ENCODE measurements at places on chromosomes 11 and 22. TPM values are rescaled to one million over a fixed set of nuclear protein-coding genes. Genes with fewer than 3 reads are reported as not detected.

- no peak overlapping the region for H3K27ac ChIP-seq
- H3K36me3 ChIP-seq = peaks cover 5% of the 10 kb centered on the region
- DNase-seq = no peak
- H3K4me3 ChIP-seq = no peak overlapping the region
These were observed 4.3 kb upstream of the UCP3 start for GRCh38 chr11:74013141-74013540.

TMEM45B gene
- total RNA-seq = not detected

DNA sequence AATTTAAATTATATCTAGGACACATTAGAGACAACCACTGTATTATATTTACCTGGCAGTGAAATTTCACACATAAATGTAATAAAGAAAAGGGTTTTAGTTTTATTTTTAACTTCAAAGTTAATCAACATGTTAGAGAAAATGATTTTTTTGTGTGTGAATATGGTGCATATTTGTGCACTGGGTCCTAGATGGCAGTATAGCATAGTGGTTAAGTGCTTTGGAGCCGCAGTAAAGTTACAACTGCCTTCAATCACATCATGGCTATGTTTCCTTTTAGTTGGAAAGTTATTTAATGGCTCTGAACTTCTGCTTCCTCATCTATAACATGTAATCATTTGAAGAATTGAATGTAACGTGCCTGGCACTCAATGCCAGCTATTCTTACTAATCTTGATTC is 108.9 kb upstream of the DDI1 start:
- no peaks in the 10 kb centered on the region for H3K27me3 ChIP-seq
- DNase-seq = no peak
- H3K36me3 ChIP-seq = no peaks in the 10 kb centered on the region

DNA sequence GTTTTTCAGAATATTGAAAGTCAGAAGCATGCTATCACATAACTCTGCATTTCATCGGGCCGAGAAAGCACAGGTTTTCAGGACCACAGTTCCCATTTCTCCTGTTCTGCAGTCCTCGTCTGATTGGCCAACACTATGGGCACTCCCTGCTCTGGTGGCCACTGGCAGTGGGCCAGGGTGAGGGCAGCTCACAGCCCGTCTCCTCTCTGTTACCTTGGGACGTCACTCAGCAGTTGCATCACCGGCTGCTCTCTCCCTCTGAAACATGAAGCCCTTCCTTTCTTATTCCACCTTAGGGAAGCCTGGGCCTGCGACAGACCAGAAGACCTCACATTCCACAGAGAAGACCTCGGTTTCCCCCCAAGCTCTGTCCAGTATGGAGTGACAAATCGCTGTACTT is 11.4 kb upstream of the MICAL3 start:
- H3K4me1 ChIP-seq = peaks cover 29% of the 10 kb centered on the region
- H3K36me3 ChIP-seq = no peaks in the 10 kb centered on the region
- H3K4me3 ChIP-seq = no peak overlapping the region

DNA sequence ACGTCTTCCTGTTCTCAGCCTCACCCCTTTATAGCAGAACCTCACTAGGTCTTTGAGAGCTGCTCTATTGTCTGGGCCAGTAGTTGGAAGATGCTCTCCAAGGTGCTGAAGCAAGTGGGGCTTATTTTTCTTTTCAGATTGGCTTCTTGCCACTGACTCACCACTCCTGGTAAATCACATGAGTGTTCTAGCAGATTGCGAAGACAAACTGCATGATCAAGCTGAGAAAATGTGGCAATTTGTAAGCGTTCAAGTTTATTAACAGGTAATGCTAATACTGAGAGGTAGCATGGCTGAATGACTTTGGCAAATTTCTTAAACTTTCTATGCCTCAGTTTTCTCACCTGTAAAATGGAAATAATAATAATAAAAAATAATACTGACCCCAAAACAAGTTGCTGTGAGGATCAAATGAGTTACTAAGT is 59.2 kb downstream of the CACNG2 start:
- peaks cover 4% of the 10 kb centered on the region for H3K4me1 ChIP-seq
- no peak overlapping the region for H3K27ac ChIP-seq
- H3K27me3 ChIP-seq = peaks cover 35% of the 10 kb centered on the region
- DNase-seq = peak; percentile 80

- H3K4me3 ChIP-seq = no peak overlapping the region
- peaks cover 7% of the 10 kb centered on the region for H3K4me1 ChIP-seq
- no peak overlapping the region for H3K27ac ChIP-seq
- H3K27me3 ChIP-seq = peaks cover 13% of the 10 kb centered on the region
- no peak for DNase-seq
These were observed 17.4 kb upstream of the PRAME start for GRCh38 chr22:22576244-22576988.

DNA sequence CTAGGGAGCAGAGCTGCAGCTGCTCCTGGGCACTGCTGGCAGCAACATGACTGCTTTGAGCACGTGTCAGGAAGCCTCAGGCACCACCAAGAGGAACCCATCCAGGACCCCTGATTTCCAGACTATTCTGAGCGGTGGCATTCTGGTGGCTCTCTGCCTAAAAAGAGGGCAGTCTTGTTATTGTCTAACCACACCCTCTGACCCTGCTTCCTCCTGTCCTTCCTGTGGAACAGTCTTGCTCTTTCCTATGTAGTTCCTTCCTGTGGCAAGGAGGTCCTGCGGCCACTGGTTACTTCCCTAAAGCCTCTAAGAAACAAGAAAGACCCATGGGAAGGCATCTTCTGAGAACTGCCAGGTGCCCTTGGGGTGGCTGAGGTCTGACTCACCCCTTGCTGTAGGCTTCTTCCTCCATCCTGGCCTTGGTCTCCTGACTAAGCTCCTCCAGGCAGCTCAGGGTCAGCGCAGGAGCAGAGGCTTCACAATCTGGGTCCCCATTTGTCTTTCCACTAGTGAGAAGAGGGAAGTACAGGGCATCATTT is 13.1 kb upstream of the LYVE1 start:
- no peak for DNase-seq
- no peaks in the 10 kb centered on the region for H3K36me3 ChIP-seq
- H3K27ac ChIP-seq = no peak overlapping the region

Data from osteoblast (primary cell).